ENCODE measurements at places on chromosomes 7 and 10.

DNA sequence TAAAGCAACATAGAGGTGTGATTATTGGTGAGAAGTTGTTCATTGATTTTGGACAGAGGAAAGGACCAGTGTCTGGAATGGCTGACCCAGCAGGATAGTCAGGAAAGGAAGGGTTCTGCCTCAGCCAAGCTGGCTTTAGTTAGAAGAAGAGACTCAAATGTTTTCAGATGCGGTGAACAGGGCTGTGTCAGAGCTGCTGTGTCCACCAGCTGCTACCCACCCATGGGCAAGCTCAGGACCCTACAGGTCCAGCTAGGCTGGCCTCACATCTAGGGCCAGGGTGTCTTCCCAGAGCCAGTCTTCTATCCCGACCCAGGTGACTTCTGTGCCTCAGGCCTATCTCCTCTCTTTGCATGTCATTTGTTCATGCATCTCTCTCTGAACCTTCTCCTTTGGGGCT, 37.3 kb upstream of the CXCL12 start:
- no peak for DNase-seq

DNA sequence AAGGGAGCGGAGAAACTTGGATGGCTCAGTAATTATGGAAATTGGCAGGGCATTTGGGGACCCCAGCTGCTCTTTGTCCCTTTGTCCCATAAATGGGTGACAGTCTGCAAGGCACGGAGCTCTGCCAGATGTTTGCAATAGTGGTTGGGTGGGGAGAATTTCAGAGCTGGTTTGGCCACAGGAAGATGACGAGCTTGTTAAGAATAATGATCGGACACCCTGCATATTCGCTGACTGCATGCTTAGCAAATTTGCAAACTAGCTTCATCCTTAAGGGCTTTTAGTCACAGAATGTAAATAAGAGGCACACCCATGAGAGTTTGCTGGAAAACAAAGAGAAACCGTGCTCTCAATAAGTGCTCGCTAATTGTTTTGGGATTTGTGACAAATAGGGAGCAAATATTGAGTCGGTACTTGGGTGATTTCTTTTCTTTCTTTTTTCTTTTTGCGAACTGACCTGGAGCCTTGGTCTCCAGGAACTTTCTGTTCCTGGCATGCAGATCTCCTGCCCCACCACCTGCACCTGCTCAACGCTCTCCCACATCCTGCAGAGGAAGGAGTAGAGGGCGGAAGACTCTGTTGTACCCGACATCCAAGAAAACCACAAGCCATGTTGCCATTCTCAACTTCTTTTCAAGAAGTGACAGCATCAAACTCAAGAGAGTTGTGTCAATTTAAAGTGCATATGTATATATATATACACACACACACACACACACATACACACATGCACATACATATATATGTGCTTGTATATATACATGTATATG, 238.9 kb downstream of the CAMK1D start:
- no peak for DNase-seq

DNA sequence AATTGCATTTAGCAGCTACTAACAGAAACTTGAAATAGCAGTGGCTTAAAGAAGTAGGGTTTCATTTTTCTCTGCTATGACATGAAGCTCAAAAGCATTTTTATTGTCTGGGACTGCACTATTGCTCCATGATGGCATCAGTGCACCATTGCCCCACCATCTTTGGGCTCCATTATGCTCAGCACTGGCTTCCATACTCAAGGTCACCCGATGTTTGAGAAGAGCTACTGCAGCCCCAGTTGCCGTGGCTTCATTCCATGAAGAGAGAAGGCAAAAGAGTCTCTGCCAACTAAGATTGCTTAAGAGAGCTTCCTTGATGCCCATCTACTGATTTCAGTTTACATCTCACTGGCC, 192.2 kb upstream of the LRGUK start:
- no peak for DNase-seq

DNA sequence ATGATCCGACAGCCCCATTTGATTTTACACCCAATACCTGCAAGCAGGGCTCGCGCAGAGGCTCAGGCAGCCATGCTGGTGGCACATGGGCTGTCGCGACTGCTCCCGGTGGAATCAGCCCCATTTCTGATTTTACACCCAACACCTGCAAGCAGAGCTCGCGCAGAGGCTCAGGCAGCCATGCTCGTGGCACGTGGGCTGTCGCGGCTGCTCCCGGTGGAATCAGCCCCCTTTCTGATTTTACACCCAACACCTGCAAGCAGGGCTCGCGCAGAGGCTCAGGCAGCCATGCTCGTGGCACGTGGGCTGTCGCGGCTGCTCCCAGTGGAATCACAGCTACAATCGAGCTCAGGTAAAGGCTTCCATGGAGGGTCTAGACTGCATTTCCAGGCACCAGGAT, 244.1 kb downstream of the PTPRN2 start:
- no peak for DNase-seq

GRCh38 chr10:130998642-130999041, 312.9 kb downstream of the TCERG1L start:
- no peak for DNase-seq

DNA sequence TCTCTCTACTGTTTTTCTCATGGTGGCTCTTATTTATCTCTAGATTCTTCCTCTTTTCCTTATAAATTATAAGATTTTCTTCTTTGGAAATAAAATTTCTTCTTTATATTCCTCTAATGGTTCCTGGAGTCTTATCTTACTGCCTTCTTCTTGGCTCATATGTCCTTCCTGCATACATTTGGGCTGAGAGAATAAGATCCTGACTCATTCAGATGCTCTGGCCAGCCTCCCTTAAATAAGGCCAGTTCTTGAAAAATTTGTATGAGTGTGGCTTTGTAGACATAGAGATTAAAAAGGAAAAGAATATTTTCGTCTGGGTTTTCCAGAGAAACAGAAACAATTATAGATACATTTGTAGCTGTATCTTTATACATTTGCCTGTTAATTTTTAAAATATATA, 411.3 kb downstream of the KIF20B start:
- DNase-seq = no peak

- no peak for DNase-seq
Measured at GRCh38 chr7:101362334-101363195, at the start of gene COL26A1. COL26A1 (plus strand) TSS chr7:101362875; CDS start chr7:101363033, 158 bp downstream.

- no peak for DNase-seq
Measured at GRCh38 chr10:49611816-49612512, 1.9 kb downstream of the SLC18A3 start.

DNA sequence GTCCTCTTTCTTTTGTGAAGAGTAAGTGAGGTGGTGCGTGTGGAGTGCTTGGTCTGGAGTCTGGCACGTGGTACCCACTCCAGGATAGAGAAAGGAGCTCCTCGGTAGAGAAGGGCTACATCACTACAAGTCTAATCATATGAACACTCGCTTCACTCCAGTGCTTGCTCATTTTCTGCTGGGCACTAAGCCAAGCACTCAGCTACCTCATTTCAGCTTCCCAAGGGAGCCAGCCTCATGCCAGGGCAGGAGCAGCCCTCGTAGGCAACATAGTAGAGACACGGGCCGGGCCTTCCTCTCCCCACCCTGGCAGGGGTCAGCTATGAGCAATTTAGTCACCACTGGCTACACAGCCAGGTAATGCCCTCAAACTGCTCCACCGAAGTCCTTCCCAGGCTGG, 11.4 kb upstream of the HSPA12A start:
- DNase-seq = no peak

GRCh38 chr10:86400705-86401587, 34.4 kb upstream of the GRID1 start:
- no peak for DNase-seq

- DNase-seq = no peak
Measured at GRCh38 chr10:77915319-77916105, 11.0 kb downstream of the DLG5 start.

DNA sequence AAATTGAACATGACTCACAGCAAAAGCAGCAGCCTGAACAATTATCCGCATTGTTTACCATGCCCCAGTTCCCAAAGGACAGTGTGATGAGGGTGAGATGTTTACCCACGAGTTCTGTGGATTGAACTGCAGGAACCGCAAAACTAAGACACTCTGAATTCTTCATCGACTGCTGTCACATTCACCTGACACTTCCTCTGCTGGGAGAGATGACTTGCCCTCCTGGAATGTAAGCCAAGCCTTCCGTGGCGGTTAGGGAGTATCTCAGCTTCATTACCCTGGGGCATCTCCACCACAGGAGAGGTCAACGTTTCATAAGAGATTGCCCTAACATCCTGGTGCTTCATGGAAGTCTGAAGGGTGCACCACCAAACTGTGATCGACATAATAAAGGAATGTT, 374.6 kb upstream of the ADARB2 start:
- no peak for DNase-seq

- no peak for DNase-seq
Measured at GRCh38 chr10:8023851-8024250, 30.6 kb upstream of the GATA3 start.

- DNase-seq = no peak
Measured at GRCh38 chr7:46285878-46286277, 364.8 kb upstream of the IGFBP3 start.

- DNase-seq = no peak
Measured at GRCh38 chr7:47735431-47736345, 153.8 kb upstream of the TNS3 start.

DNA sequence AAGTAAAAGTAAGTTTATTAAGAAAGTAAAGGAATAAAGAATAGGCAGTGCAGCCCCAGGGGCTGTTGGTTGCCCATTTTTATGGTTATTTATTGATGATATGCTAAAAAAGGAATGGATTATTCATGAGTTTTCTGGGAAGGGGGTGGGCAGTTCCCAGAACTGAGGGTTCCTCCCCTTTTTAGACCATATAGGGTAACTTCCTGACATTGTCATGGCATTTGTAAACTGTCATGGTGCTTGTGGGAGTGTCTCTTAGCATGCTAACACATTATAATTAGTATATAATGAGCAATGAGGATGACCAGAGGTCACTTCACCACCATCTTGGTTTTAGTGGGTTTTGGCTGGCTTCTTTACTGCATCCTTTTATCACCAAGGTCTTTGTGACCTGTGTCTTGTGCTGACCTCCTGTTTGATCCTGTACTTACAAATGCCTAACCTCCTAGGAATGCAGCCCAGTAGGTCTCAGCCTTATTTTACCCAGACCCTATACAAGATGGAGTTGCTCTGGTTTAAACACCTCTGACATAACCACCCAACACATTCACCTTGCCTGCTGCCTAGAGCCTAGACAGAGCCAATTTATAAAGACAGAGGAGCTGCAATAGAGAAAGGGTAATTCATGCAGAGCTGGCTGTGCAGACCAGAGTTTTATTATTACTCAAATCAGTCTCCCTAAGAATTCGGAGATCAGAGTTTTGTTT, 10.9 kb upstream of the ERCC6 start:
- no peak for DNase-seq

GRCh38 chr10:49264177-49264677, 34.7 kb upstream of the C10orf71 start:
- no peak for DNase-seq

- DNase-seq = no peak
Measured at GRCh38 chr7:55517191-55517633, 55.1 kb downstream of the VOPP1 start.

- no peak for DNase-seq
Measured at GRCh38 chr10:44832595-44833390, 78.3 kb upstream of the TMEM72 start.

- DNase-seq = no peak
Measured at GRCh38 chr10:48598243-48598935, 6.5 kb downstream of the ARHGAP22 start.

DNA sequence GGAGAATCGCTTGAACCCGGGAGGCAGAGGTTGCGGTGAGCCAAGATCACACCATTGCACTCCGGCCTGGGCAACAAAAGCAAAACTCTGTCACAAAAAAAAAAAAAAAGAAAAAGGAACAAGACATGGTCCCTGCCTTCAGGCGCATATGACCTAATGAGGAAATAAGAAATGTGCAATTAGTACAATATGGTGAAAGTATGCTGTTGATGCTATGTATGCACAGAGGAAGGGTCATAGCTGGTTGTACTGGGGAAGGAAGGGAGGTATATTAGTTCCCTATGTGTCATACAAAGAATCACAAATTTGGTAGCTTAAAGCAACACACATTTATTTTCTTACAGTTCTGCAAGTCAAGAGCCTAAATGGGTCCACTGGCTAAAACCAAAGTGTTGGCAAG, 97.8 kb upstream of the MPP7 start:
- DNase-seq = no peak

- no peak for DNase-seq
Measured at GRCh38 chr10:68492118-68492517, 20.3 kb upstream of the DNA2 start.

- no peak for DNase-seq
Measured at GRCh38 chr7:80981405-80981804, 62.6 kb upstream of the SEMA3C start.

DNA sequence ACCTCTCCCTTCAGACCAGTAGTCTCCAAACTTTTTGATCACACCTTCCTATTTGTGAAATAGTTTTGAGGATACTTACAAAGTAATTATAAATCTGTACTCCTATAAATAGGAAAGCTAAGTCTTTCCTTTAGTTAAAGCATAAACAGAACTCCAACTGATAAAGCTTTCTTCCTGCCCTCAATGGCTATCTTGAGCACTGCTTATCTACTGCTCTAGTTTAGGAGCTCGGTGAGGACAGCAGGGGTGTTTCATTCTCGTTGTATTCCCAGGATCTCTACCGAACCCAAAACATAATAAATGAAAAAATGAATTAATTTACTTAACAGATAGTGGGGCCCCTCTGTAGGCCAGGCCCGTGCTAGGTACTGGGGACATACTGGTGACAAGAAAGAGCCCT, 17.7 kb downstream of the SORBS1 start:
- no peak for DNase-seq

DNA sequence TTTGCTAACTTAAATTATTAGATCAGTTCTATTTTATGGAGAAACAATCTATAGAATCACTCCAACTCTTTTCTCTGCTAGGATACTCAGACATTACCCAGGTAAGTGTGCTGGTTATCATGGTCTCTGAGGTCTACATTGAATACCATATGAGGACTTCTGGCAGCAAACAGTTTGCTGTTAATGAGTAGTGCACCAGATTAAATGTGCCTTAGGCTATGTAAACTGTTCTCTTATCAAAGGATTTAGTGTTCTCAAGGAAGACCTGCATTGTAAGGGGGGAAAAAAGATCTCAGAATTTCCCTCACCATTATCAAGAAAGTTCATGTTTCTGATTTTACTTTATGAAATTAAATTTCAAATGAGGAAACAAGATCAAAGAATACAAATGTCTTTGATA, 107.5 kb downstream of the ITGB8 start:
- no peak for DNase-seq

- DNase-seq = no peak
Measured at GRCh38 chr7:82723411-82723810, 279.8 kb upstream of the CACNA2D1 start.

- DNase-seq = no peak
Measured at GRCh38 chr10:125370578-125370977, 210.2 kb upstream of the CTBP2 start.

Measured in SK-N-MC (cell line).